ENCODE measurements at places on chromosomes 12 and 14.

GRCh38 chr12:39805651-39806050, 186.0 kb upstream of the ABCD2 start:
- no peak for DNase-seq

DNA sequence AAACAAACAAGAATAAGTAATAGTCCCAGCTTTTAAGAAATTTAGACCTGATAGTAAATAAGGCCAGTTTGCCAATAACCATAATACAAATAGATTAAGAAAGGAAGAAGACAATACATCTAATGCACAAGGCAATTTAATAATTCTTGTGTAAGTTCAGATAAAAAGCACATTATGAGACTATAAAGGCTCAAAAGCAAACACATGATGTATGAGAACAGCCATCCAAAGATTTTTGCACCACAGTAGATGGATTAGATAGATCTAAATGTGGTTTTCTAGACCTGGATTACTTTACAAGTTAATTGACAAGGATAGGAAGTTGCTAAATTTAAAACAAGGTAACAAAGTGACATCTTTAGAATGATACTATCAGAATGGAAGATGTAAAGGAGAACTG, 125.4 kb downstream of the PRKD1 start:
- no peak for DNase-seq

DNA sequence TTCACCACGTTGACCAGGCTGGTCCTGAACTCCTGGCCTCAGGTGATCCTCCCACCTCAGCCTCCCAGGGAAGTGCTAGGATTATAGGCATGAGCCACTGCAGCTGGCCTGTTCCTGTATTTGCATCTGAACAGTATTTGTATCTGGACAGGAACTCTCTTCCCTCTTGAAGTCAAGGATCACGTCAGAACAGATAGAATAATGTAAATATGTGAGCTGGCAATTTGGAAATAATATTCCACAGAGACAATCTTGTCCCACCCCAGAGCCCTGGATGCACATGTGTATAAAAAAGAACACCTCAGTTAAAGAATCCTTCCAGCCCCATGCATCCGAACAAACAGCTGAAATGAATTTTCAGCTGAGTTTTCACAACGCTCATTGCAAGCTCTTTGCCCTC, 118.3 kb downstream of the VEZT start:
- no peak for DNase-seq

- DNase-seq, result no peak
These were observed 292.3 kb downstream of the ERC1 start for GRCh38 chr12:1283316-1283715.

GRCh38 chr12:108720757-108721514, 10.4 kb downstream of the CORO1C start:
- no peak for DNase-seq

GRCh38 chr14:52244997-52245396, 22.5 kb upstream of the PTGDR start:
- no peak for DNase-seq

All from activated CD4-positive, alpha-beta T cell treated with anti-CD3 and anti-CD28 coated beads for 36 hours (primary cell).